Activated naive CD8-positive, alpha-beta T cell treated with anti-CD3 and anti-CD28 coated beads, Interleukin-2, amount 50 U/mL, for 24 hours (primary cell): ENCODE measurements at places on chromosomes 2 and 18.

- H3K36me3 ChIP-seq, result peaks cover 8% of the 10 kb centered on the region
- H3K27me3 ChIP-seq, result no peaks in the 10 kb centered on the region
- H3K27ac ChIP-seq, result no peak overlapping the region
- no peak overlapping the region for H3K4me3 ChIP-seq
- H3K4me1 ChIP-seq, result no peaks in the 10 kb centered on the region
Observed at GRCh38 chr18:79223431-79223830, 154.2 kb downstream of the ATP9B start.

DNA sequence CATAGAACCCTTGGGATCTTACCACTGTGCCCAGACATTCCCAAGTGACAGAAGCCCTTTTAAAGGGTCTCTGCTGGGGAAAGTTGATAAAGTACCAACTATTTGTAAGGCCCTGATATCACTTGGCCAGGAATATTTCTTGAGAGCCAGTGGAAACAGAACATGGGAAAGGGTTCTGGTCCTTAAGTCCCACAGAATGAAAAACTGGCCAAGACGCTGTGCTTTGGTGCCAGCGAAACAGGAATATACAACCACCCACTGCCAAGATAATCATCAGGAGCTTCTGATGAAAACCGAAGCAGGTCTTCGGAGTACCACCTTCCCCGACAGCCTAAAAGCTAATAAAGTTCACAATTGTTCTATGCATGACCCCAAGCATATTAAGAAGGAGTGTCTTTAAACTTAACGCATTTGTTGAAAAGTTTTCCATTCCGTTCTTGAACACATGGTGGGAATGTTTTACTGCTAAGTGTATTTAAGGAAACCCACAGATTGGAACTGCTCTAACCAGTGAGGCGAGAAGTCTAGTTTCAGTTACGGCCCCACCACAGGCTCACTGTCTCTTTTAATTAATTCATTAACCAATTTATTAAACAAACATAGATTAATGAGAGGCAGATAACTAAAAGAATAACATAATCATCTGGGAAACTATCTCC lies 152.6 kb downstream of the ANKRD44 start:
- H3K36me3 ChIP-seq, result peaks cover 35% of the 10 kb centered on the region
- DNase-seq, result no peak
- H3K27ac ChIP-seq, result peak overlapping the region; percentile 94
- peak overlapping the region; percentile 52 for H3K4me3 ChIP-seq
- H3K27me3 ChIP-seq, result no peaks in the 10 kb centered on the region

DNA sequence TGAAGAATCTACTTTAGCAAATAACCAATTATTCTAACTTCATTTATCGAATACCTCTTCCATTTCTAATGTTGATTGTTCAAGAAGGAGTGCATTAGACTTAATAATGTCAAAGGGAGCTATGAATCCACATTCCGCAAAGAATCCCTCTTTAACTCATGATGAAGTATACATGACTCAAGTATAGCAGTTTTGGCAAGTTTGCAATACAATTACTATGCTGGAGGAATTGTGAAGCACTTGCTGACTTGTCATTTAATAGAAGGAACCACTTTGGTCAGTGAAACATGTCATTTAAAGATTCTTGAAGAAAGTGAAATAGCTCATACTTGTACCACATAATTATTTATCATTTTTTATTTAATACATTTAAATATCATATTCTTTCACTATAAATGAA lies 125.1 kb downstream of the SLC39A10 start:
- no peak overlapping the region for H3K27ac ChIP-seq
- DNase-seq, result no peak
- H3K4me1 ChIP-seq, result no peaks in the 10 kb centered on the region
- H3K4me3 ChIP-seq, result no peak overlapping the region

DNA sequence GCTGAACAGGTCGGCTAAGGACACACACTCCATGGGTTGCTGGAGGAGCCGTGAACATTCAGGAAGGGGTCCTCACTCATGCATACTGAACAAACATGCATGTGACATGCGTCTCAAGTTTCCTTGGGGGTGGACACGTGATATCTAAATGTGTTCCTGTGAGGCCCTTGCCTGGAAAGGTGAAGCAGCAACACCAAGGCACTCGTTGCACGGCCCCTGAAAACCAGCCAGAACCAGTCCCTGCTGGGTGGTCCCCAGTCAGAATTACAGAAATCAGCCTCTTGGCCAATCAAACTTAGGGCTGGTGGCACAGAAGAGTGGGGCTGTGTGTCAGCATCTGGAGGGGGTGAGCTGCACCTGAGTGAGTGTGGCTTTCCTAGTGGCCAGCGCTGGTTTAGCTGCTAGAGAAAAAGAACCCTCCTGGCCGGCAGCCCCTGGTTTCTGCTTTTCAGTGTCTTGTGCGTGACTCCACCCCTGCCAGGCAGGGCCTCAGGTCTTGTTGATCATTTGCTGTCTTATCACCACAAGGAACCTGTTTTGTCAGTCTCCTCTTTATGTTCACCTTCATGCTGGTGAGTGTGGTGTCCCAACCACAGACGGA lies 3.2 kb upstream of the AQP12B start:
- no peak for DNase-seq
- no peaks in the 10 kb centered on the region for H3K36me3 ChIP-seq
- H3K4me1 ChIP-seq, result peaks cover 3% of the 10 kb centered on the region
- H3K4me3 ChIP-seq, result no peak overlapping the region

GRCh38 chr2:121019756-121020155 lies 265.2 kb downstream of the TFCP2L1 start:
- H3K4me3 ChIP-seq, result no peak overlapping the region
- H3K27ac ChIP-seq, result no peak overlapping the region

- H3K4me1 ChIP-seq, result peaks cover 7% of the 10 kb centered on the region
- H3K27ac ChIP-seq, result no peak overlapping the region
- H3K4me3 ChIP-seq, result no peak overlapping the region
Observed at GRCh38 chr2:24820175-24820513, 26.9 kb downstream of the CENPO start.

DNA sequence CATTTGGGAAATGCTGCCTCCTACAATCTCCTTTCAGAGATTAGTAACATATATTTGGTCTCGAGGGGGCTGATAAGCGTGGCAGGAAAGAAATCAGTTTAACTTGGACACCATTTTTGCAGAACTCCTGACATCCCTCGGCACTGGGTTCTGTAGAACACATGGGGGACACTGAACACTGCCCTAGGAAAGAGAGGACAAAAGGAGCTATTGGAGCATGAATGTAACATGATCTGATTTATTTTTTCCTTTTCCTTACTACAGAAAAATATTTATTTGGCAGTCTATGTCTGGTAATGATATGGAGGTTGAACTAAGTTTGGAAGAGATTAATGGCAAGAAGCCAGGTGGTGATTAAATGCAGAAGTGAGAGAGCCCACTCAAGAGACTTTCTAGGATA lies 153.8 kb downstream of the AFF3 start:
- no peaks in the 10 kb centered on the region for H3K27me3 ChIP-seq
- no peak overlapping the region for H3K27ac ChIP-seq
- H3K4me1 ChIP-seq, result no peaks in the 10 kb centered on the region
- no peaks in the 10 kb centered on the region for H3K36me3 ChIP-seq
- H3K4me3 ChIP-seq, result no peak overlapping the region
- no peak for DNase-seq

DNA sequence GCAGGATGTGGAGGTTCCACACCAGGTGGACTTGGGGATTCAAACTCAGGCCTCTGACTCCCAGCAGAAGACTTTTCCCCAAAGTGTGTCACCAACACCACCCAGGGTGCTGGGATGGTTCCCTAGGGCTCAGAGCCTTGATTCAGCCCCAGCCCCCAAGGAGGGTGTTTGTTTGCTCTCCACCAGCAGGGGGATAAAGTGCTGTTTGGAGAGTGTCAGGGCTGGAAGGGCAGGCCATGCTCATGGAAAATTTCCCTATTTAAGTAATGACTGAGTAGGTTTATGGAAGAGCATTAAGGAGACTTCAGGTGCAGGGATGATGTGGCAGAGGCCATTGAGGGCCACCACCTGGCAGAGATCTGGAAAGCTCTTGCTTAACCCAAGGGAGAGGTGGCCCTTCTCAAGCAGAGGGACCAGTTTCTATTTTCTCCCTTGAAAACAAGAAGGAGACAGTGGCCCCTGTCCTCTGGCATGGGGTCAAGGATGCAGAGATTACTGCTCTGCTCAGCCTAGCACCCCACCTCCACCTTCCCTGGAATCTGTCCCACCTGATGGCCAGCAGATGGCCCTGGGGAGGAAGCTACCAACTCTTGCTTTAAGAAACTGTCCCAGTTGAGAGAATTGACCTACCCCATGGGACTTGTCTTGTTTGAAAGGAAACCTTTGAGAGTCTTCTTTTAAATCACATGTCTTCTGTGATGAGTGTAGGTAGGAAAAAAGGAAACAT lies 122.1 kb downstream of the ACOXL start:
- H3K4me3 ChIP-seq, result no peak overlapping the region
- no peaks in the 10 kb centered on the region for H3K36me3 ChIP-seq
- H3K4me1 ChIP-seq, result peaks cover 84% of the 10 kb centered on the region
- no peak for DNase-seq

- H3K36me3 ChIP-seq, result no peaks in the 10 kb centered on the region
- no peaks in the 10 kb centered on the region for H3K4me1 ChIP-seq
Observed at GRCh38 chr2:162840598-162841246, 2.2 kb upstream of the KCNH7 start.

GRCh38 chr2:74436848-74437695 lies 4.7 kb downstream of the RTKN start:
- H3K27me3 ChIP-seq, result peaks cover 21% of the 10 kb centered on the region
- H3K27ac ChIP-seq, result no peak overlapping the region
- no peak for DNase-seq
- no peak overlapping the region for H3K4me3 ChIP-seq
- H3K36me3 ChIP-seq, result no peaks in the 10 kb centered on the region

DNA sequence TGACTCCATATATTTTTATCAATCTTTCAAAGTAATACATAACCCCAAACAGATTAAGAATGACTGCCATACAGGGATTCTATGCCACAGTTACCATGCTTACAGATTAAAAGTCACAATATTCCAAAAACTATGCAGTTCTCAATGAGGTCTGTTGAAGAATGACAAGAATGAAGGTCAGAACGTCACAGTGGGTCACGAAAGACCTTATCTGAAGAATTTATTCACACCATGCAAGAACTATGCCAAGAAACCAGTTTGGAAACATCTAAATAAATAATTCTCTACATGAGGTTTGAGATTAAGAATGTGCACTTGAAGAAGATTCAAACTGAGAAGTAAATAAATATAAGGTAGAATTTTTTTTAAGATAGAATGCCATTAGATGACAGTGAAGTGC lies 253.3 kb downstream of the EXOC6B start:
- no peak for DNase-seq
- H3K4me3 ChIP-seq, result no peak overlapping the region
- H3K36me3 ChIP-seq, result peaks cover 1% of the 10 kb centered on the region
- no peaks in the 10 kb centered on the region for H3K4me1 ChIP-seq
- H3K27me3 ChIP-seq, result no peaks in the 10 kb centered on the region
- H3K27ac ChIP-seq, result no peak overlapping the region

DNA sequence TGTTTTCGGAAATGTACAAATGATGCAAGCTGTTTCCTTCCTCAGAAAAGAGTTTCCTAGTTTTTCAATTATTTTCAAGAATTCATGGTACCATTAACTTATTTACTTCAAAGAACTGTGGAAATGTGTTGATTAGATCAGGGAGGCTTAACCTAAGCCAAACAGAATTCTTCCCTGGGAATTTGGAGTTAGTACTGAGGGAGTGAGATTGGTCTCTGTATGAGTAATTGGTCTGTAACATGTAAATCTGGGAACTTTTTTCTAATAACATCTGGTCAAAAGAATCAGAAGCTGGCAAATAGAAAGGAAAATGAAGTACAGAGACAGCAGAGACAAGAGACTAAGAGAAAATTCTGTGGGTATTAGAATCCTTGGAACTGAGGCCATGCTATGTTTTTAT lies 145.8 kb downstream of the BABAM2 start:
- no peak overlapping the region for H3K27ac ChIP-seq
- no peak overlapping the region for H3K4me3 ChIP-seq
- no peaks in the 10 kb centered on the region for H3K27me3 ChIP-seq
- peaks cover 10% of the 10 kb centered on the region for H3K4me1 ChIP-seq
- H3K36me3 ChIP-seq, result peaks cover 3% of the 10 kb centered on the region

GRCh38 chr18:31506024-31506742 lies 8.2 kb downstream of the DSG2 start:
- no peaks in the 10 kb centered on the region for H3K4me1 ChIP-seq
- no peak overlapping the region for H3K4me3 ChIP-seq
- H3K36me3 ChIP-seq, result no peaks in the 10 kb centered on the region
- DNase-seq, result no peak
- no peak overlapping the region for H3K27ac ChIP-seq

GRCh38 chr2:158681816-158682215 lies 113.3 kb upstream of the DAPL1 start:
- H3K4me3 ChIP-seq, result no peak overlapping the region
- H3K4me1 ChIP-seq, result no peaks in the 10 kb centered on the region
- peaks cover 6% of the 10 kb centered on the region for H3K36me3 ChIP-seq
- no peaks in the 10 kb centered on the region for H3K27me3 ChIP-seq
- no peak for DNase-seq
- H3K27ac ChIP-seq, result no peak overlapping the region

- H3K4me1 ChIP-seq, result no peaks in the 10 kb centered on the region
- H3K36me3 ChIP-seq, result peaks cover 2% of the 10 kb centered on the region
- DNase-seq, result no peak
- peaks cover 5% of the 10 kb centered on the region for H3K27me3 ChIP-seq
- H3K4me3 ChIP-seq, result no peak overlapping the region
- H3K27ac ChIP-seq, result no peak overlapping the region
Observed at GRCh38 chr2:234680688-234681619, 184.1 kb upstream of the ARL4C start.

DNA sequence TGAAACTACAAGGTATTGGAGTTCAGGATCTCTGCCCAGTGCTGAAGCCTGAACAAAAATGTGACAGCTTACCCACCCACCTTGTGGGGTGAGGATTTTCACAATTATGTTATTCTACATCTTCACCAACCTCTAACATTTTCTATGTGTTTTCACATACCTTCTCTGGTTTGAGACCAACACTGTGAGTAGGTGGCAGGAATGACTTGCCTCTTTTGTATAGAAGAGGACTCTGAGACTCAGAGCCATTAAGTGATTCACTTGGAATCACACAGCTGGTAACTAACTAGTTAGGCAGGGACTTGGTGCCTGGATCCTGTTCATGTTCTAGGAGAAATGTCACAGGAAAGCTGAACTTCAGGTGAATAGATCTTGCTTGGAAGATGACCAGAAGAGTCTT lies 14.8 kb upstream of the SRBD1 start:
- peaks cover 6% of the 10 kb centered on the region for H3K27me3 ChIP-seq
- no peaks in the 10 kb centered on the region for H3K36me3 ChIP-seq
- H3K4me3 ChIP-seq, result no peak overlapping the region
- DNase-seq, result no peak

DNA sequence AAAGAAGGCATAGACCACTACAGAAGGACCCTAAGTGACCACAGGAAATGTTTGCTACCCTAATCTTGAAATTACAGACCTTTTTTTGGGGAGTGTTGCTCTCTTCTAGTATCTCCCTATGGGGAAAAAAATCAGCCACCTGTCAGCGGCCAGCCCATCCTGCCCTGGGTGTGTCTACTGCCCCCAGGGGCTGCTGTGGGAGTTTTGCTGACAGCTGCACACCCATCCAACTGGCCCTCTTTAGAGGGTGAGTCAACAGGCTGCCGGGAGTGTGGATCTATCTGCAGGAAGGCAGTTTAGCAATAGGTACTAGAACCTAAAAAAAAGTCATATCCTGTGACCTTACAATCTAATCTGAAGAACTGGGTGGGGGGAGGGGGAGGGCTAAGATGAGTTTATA lies 796 bp upstream of the DYSF start:
- H3K27me3 ChIP-seq, result peaks cover 36% of the 10 kb centered on the region
- no peak overlapping the region for H3K4me3 ChIP-seq
- H3K27ac ChIP-seq, result no peak overlapping the region
- peak; percentile 26 for DNase-seq
